HS-5 (cell line): ENCODE measurements at places on chromosomes 7 and 10.

DNA sequence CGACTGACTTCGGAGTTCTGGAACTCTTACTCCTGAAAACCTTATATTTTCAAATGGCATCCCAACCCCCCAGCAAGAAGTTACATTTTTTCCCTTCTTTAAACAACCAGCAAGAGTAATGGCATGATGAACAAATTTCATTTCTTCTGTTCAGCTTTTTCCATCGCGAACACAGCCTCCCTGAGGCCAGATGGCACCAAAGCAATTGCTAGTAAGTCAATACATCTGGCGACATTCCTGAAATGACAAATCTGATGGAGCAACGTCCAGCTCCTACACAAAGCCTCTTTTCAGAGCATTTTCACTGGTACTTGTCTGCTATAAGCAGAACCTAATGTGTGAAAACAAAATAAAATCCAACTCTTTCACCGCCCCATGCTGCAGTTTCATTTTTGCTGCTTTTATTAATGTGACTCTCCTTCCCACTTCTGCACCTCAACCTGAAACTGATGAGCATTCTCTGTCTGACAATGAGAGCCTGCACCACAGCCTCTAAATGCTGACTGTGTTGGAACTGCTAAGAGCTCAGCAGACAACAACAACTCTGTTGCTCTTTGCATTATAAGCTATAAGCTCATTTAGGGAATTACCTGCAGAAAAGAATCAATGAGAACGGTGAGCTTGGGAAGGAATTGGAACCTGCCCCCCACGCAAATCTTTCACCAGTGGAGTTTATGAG lies 229.8 kb downstream of the FGFR2 start:
- DNase-seq = no peak

- DNase-seq = no peak
Observed at GRCh38 chr10:130750441-130750840, 561.1 kb downstream of the TCERG1L start.

GRCh38 chr10:128664729-128665128 lies 538.5 kb upstream of the MKI67 start:
- DNase-seq = no peak

GRCh38 chr7:38413784-38414183 lies 140.3 kb upstream of the TARP start:
- no peak for DNase-seq

- DNase-seq = no peak
Observed at GRCh38 chr10:110499796-110500514, 2.2 kb downstream of the DUSP5 start.

DNA sequence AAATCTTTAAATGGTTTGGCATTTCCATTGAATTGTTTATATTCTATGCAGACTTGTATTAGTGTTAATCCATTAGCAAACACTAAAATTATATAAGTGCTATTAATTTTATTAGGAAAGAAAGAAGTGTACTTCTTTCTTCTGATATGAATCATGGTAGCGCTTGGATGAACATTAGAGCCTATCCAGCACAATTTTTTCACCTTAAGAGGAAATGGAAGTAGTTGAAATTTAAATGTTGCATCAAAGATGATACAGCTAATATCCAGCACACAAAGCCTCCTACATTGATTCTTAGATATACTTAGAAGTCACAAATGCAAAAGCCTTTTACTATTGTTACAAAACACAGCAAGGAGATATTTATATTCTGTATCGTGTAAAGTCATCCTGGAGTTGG lies 174.5 kb downstream of the AHR start:
- no peak for DNase-seq

DNA sequence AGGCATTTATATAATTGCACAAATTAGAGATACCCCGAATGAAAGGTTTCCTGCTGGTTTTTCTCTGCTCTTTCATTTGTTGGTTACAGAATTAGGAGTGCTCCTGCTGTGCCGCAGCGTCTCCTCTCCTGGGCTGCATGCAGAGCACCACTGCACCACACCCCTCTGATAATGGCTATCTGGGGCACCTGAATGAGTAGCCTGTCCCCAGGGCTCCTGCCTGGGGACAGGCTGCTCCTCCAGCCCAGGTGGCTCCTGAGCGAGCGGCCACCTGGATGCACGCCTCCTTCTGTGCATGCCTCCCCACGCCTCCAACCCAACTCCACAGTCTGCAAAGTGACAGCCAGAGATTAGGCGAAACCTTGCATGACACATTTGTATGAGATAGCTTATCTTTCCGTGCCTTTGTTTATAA lies 242.6 kb upstream of the FZD8 start:
- no peak for DNase-seq

DNA sequence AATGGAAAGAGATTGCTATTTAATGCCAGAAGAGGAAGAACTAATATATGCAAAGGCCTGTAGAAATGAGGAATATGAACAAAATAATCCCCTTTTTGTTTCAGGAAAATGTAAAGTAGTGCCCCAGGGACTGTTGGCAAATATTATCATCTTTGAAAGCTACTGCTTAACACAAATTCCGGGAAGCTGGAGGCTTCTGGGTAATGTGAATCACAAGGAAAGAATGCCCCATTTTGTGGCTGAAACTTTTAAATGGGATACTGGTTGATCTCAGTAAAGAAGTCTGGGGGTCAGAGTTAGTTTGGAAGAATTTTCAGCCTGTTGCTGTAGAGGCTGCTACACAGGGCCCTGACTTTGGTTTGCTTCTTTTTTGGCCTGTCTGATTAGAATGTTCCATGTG lies 141.0 kb downstream of the PTEN start:
- DNase-seq = peak; percentile 10

DNA sequence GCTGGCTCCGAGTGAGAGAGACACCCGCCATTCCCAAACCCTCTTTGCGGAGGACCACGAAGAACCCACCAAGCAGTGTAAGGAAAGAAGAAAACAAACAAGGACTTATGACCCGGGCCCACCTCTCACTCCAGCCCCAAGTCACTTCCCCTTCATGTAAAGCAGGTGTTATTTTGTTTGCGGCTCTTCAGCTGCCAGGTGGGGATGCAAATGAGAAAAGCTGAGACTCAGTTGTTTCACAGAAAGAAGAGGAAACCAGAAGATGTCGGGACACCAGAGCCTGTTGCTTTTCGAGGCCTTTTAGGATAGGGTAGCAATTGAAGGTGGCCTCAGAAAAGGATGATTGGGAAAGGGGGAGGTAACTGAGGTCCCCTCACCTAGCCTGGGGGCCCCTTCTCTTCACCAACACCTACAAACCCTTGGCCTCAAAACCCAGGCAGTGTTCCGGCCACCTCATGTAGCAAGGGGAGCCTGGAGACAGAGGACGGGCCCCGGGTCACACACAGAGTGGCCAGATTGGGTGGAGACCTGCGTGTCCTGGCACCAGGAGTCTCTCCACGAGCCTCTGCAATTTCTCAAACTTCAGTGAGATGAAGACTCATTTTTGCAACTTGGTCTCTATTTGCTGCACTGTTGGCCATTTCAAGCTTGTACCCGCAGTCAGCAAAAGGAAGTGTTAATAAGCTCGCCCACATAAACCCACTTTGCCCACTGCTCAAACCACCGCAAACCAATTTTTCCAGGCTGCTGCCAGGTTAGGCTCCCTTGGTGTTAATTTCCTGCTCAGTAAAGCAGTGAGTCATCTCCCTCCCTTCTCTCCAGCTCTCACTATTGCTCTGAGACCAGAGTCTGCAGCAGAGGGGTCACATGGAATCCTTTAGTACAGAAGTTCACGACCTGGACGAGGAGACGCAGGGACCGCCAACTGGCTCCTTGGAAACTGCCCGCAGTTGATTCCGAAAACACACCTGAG lies 45.5 kb downstream of the AOC1 start:
- DNase-seq = no peak

DNA sequence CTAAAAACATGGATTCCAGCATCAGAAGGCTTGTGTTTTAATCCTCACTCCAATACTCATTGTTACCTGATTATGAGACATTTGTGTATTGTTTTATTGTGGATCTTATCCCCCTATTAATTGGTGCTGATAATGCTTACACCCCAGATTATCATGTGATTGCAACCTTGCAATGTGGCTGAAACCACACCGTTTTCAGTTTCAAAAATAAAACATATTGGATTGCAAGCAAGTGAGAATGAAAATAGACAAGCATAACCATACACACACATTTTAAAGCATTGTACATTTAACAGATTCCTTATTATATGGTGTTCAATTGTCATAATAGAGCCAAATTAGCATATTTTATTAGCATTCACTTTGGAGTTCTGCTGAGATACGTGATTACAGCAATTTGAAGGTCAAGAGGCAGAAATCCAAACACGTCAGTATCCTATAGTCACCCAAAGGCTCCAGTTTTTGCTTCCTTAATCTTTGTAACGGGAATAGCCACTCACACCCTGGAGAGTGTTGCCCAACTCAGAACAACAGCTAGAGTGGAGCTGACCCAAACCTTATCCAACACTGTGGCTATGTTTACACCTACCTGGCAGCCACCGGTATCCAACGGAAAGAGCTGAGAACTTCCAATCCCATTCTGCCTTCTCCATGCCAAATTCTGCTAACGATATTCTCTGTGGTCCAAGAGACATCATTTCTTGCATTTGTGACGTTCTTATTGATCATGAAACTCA lies 317.1 kb upstream of the KLF6 start:
- DNase-seq = no peak

- no peak for DNase-seq
Observed at GRCh38 chr10:131732631-131733127, 168.1 kb upstream of the PPP2R2D start.
